ENCODE measurements at places on chromosomes 4 and X. TPM values are rescaled to one million over a fixed set of nuclear protein-coding genes. Genes with fewer than 3 reads are reported as not detected.

DNA sequence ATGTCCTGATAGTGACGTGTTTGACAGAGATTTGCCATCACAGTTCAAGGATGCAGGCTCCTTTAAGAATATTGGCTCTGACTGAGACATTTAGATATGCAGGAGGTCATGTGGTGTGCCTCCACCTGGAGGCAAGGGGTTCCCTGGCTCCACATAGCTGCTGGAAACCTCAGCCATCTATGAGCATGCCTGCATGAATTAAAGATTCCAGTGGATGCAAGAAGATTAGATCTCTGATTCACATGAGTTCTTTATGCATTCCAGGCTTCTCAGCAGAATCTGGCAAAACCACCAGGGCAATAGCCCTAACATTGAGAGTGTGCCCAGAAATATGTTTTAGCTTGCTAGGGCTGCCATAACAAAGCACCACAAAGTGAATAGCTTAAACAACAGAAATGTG is 298.5 kb upstream of the AADAT start:
- no peaks in the 10 kb centered on the region for H3K36me3 ChIP-seq
- H3K27me3 ChIP-seq, result peaks cover 3% of the 10 kb centered on the region
- no peak overlapping the region for H3K4me3 ChIP-seq

GRCh38 chrX:136755411-136755810 is 25.3 kb downstream of the ARHGEF6 start:
- no peaks in the 10 kb centered on the region for H3K4me1 ChIP-seq
- no peaks in the 10 kb centered on the region for H3K36me3 ChIP-seq
- DNase-seq, result no peak
- H3K4me3 ChIP-seq, result no peak overlapping the region
- no peak overlapping the region for H3K27ac ChIP-seq

GRCh38 chr4:17447056-17447455 is 64.8 kb downstream of the QDPR start:
- no peaks in the 10 kb centered on the region for H3K4me1 ChIP-seq
- no peaks in the 10 kb centered on the region for H3K36me3 ChIP-seq
- DNase-seq, result no peak
- H3K27me3 ChIP-seq, result no peaks in the 10 kb centered on the region
- no peak overlapping the region for H3K4me3 ChIP-seq

DNA sequence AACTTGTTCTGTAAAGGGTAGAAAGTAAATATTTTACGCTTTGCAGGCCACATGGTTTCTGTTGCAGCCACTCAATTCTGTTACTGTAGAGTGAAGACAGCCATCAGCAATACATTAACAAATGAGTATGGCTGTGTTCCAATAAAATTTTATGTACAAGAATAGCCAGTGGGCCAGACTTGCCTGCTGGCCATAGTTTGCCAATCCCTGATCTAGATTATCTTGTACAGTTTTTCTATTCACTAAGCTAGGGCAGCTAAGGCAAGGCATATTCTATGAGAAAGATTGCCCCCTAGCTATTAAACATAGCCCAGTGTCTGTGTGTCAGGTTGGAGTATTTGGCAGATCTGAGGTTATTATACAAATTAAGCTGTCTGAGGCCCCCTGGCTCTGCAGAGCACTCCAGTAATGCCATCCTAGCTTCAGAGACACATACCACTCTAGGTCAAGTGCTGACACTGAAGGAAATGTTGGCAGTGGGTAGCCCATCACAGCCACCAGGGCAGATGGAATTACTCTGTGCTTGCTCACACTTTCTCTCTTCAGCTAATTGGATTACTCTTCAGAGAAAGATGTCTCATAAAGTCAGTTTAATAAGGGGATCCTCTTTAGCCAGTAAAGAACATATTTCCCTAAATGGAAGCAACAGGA is 40.7 kb downstream of the MTTP start:
- H3K36me3 ChIP-seq, result peaks cover 54% of the 10 kb centered on the region
- no peaks in the 10 kb centered on the region for H3K4me1 ChIP-seq
- H3K27ac ChIP-seq, result no peak overlapping the region
- DNase-seq, result no peak
- no peak overlapping the region for H3K4me3 ChIP-seq

Gene CLDN22
- total RNA-seq, result not detected

Gene GAGE12F
- total RNA-seq, result not detected

DNA sequence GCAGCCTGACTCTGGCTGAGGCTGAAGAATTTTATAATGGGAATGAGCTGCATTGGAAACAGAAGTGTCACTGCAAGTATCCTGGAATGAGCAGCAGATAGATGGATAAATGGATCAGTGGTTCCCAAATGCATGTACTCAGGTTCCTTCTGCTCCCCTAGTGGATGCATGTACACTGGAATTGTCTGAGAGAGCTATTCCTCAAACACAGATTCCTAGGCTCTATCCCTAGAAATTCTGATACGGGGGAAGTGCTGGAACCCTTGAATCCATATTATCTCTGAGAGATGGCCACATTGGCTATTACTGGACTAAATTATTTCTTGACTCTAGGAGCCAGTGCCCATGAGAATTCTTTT is 64.8 kb downstream of the TMEM131L start:
- no peak for DNase-seq
- peaks cover 61% of the 10 kb centered on the region for H3K4me1 ChIP-seq
- peak overlapping the region; percentile 43 for H3K27ac ChIP-seq
- no peaks in the 10 kb centered on the region for H3K27me3 ChIP-seq
- H3K36me3 ChIP-seq, result no peaks in the 10 kb centered on the region
- H3K4me3 ChIP-seq, result no peak overlapping the region
